NCI-H524 (cell line): ENCODE measurements at places on chromosomes 11 and 22.
A peak's percentile ranks its signal among the peaks of the same experiment; 100 is the strongest.

DNA sequence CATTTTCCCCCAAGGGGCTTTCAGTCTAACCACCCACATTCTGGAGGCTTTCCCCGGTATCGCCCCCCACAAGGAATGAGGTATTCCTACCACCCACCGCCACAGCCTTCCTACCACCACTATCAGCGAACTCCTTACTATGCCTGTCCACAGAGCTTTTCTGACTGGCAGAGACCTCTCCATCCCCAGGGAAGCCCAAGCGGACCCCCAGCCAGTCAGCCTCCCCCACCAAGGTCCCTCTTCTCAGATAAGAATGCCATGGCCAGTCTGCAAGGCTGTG, 14.6 kb upstream of the SLC25A18 start:
- no peak for DNase-seq

GRCh38 chr11:69014084-69014851, 1.2 kb upstream of the MRGPRF start:
- DNase-seq = peak; percentile 58

DNA sequence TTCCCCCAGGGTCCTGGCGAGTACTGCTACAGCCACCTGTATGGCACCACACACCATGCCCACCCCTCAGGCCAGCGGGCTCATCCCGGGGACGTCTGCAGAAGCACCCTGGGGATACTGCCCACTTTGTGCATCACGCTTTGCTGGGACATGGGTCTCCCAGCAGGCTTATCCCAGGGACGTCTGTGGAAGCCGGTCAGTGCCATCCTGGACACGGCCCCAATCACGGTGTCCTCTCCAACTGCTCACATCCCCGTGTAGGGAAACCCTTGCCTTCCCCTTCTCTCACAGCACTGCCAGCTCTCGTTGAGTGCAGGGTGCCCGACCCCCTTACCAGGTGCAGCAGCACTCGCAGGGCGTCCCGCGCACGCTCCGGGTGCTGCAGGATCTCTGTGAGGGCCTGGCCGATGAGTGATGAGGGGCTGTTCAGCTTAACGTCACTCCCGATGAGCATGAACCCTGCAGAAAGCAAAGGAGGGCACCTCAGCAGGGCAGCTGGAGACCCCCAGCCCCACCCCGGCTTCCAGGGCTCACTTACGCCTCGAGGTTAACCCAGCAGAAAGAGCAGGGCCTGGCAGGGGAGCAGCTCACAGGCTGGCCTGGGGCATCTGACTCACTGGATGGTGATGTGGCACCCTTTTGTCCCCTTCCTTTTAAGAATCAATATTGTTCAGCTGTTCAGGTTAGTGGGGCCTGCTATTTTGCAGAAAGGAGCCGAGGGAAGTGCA, 76.9 kb upstream of the PITPNB start:
- no peak for DNase-seq

- DNase-seq = no peak
These were observed 93.9 kb downstream of the MORC2 start for GRCh38 chr22:30874431-30875370.

GRCh38 chr11:20022363-20023081, 137.8 kb downstream of the DBX1 start:
- no peak for DNase-seq

DNA sequence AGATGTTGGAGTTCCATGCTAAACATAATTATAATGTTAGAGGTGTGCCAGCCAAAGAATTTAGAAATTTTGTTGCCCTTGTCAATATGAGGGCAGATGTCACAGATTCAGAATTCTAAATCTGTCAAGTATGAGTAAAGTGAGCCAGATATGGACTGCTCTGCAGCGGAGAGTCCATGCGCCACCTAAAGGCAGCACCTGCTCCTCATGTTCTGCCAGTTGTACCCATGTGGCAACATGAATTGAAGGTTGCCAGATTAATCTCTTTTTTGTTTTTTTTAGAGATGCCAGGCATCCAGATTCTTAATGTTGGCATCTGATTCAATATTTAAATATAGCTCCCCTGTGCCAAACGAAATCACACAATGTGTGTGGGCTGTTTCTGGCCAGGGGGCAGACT, 678.6 kb upstream of the ANO5 start:
- DNase-seq = peak; percentile 14

GRCh38 chr11:316031-316701, 2.3 kb downstream of the IFITM1 start:
- DNase-seq = no peak

- DNase-seq = peak; percentile 41
These were observed 365.7 kb upstream of the CADM1 start for GRCh38 chr11:115869780-115870431.

GRCh38 chr11:67194096-67194495, 72.2 kb upstream of the GRK2 start:
- DNase-seq = peak; percentile 2

DNA sequence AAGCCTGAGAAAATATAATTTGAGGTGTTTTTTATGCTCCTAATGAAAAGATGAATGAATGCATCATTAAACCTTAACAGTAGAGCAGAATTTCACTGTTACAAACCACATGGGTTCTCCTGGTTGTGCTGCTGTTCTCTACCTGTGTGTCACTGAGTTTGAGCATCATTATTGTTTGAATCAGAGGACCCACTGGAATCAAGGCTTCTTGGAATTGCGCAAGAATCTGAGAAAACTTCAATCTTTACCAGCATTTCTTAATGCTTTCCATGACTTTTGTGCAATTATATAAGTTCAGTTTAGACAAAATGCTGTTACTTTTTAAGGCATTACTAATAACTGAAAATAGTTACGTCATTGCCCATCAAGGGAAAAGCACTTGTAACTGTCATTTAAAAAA, 18.8 kb upstream of the RBX1 start:
- DNase-seq = no peak

GRCh38 chr22:19374410-19374809, 57.1 kb downstream of the HIRA start:
- DNase-seq = no peak

DNA sequence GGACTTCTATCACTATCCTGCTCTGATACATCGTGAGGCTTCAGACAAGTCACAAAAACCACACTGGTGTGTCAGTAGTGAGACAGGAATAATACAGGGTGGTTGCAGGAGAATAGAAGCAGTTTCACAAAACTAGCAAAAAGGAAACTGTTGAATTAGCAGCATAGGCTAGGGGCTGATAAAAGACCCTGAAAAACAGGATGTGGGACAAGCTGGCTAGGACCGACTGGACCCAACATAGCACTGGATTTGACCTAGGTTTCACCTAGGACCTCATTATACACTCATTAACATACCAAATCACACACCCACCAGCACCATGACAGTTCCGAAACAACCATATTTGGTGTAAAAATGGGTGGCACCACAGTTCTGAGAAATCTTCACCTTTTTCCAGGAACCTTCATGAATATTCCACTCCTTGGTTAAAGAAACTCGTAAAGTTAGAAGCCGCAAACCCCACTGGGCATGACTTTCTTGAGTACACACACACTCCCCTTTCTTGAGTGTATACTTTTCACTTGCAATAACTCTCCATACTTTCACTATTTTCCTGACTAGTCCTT, 76.2 kb downstream of the SLC1A2 start:
- DNase-seq = no peak

GRCh38 chr11:70108250-70108649, 30.1 kb downstream of the ANO1 start:
- DNase-seq = no peak

DNA sequence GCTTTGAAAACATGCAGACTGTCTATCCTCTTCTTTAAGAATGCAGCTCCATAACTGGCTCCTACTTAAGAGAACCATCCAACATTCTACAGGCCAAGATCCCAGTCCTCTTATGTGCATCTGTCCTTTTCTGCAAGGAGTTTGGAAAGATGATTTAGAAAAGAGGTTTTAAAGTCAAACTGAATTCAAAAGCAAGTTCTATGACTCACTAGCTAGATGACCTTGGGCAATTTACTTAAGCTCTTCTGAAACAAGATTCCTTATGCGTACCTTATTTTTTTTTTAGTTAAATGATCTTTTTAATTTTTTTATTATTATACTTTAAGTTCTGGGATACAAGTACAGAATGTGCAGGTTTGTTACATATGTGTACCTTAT, 29.2 kb downstream of the GUCY1A2 start:
- DNase-seq = no peak
